ENCODE measurements at places on chromosomes 13 and 19. TPM values are rescaled to one million over a fixed set of nuclear protein-coding genes. Genes with fewer than 3 reads are reported as not detected.

- DNase-seq: no peak
- 0 out of 2 replicates have a peak, but pooled peaks cover 3% of the 10 kb centered on the region for H3K27me3 ChIP-seq
- no peak overlapping the region for H3K4me3 ChIP-seq
These were observed 22.3 kb upstream of the CSNK1A1L start for GRCh38 chr13:37127691-37128241.

DNA sequence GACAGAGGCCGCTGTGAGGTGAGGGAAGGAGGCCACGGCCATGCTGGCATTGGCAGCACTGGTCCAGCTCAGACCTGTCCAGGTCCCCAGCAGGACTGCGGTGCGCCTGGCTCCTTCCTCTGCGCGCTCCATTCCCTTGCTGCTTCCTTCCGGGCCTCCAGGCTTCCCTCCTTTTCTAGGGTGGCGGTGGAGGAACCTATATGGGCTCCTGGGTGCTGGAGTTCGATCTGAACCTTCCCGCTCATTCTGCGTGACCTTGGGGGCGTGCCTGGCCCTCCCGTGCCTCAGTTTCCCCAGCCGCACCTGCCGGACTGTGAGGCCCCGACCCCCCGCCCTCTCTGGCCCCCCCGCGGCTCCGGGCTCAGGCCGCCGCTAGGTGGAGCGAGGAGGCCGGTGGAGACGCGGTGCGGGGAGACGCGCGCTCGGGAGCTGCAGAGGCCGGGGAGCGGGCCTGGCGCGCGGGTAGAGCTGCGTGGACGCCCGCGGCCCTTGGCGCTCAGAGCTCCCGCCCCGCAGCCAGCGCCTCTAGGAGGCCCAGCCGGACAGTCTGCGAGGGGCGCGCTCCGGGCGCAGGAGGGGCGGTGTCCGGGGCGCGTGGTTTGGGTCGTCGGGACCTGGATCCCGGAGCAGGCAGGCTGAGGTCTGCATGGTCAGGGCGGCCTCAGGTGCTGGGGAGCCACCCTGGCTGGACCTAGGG is 29.9 kb downstream of the EFNA2 start:
- no peak overlapping the region for H3K27ac ChIP-seq
- H3K4me3 ChIP-seq: no peak overlapping the region
- H3K36me3 ChIP-seq: no peaks in the 10 kb centered on the region
- peaks cover 12% of the 10 kb centered on the region for H3K4me1 ChIP-seq
- DNase-seq: peak; percentile 18

DNA sequence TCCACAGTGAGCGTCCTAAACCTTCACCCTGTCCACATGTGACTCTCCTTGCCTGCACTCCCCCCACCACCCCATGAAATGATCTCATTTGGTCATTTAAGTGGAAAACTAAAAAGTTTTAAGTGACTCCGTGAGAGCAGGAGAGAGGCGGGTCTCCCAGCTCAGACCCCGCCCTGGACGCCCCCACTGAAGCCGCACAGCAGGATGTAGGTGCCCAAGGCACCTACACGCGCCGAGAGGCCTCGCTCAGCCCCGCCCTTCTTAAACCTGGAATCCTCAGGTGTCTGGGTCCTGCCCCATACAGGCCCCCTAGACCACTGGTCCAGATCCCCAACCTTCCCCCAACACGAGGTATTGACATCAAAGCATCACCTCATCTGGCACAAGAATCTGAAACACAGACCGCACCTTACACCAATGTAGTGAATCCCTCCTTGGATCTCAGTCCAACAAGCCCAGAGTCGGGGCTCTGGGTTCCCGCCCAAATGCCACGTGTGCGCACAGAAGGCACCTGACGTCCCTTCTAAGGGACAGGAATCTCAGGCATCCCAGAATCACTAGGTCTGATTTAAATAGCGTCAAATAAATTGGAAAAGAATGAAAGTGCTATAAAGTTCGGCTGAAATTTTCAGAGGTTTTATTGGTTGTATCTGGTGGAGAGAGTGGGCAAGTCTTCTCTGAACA is 3.5 kb downstream of the IGFL1 start:
- H3K36me3 ChIP-seq: no peaks in the 10 kb centered on the region
- peaks cover 53% of the 10 kb centered on the region for H3K27me3 ChIP-seq
- DNase-seq: no peak
- no peak overlapping the region for H3K27ac ChIP-seq

GRCh38 chr13:112103260-112103838 is 36.4 kb downstream of the SOX1 start:
- DNase-seq: no peak
- H3K4me1 ChIP-seq: no peaks in the 10 kb centered on the region
- 0 out of 2 replicates have a peak, but pooled peaks cover 6% of the 10 kb centered on the region for H3K27me3 ChIP-seq
- no peak overlapping the region for H3K27ac ChIP-seq
- H3K4me3 ChIP-seq: no peak overlapping the region

GRCh38 chr19:33740811-33741396 is 55.8 kb upstream of the KCTD15 start:
- no peaks in the 10 kb centered on the region for H3K36me3 ChIP-seq
- H3K4me3 ChIP-seq: no peak overlapping the region
- no peaks in the 10 kb centered on the region for H3K4me1 ChIP-seq
- no peak overlapping the region for H3K27ac ChIP-seq
- peaks cover 48% of the 10 kb centered on the region for H3K27me3 ChIP-seq
- no peak for DNase-seq

DNA sequence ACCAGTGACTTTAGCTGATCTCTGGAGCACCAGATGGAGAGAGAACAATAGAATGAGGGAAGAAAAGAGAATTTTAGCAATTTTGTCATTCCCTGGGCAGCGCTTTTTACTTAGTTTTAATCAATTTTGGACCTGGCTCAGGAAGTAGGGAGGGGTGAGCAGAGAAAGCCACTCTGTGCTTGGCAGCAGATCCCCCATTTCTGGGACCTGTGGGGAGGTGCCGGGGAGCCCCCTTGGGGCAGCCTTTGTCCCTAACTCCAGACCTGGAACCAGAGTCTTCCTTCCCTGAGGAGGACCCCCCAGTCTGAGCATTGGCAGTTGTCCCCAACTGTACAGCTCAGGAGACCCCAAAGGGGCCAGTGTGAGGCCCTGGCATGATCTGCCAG is 10.5 kb downstream of the LYL1 start:
- H3K36me3 ChIP-seq: no peaks in the 10 kb centered on the region
- no peaks in the 10 kb centered on the region for H3K27me3 ChIP-seq
- H3K4me1 ChIP-seq: peaks cover 16% of the 10 kb centered on the region

DNA sequence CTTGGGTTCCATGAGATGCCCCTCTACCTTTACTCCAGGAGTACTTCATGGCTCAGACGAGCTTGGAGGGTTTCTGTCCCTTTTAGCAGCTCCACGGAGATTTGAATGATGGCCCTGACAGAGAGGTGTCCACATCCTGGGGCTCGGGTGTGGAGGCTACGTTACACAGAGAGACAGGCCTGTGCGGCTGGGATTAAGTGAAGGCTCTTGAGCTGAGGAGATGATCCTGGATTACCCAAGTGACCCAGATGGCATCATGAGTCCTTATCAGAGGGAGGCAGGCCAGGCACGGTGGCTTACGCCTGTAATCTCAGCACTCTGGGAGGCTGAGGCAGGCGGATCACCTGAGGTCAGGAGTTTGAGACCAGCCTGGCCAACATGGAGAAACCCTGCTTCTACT is 12.4 kb downstream of the DPP9 start:
- peaks cover 55% of the 10 kb centered on the region for H3K36me3 ChIP-seq
- no peaks in the 10 kb centered on the region for H3K27me3 ChIP-seq
- H3K27ac ChIP-seq: no peak overlapping the region

DNA sequence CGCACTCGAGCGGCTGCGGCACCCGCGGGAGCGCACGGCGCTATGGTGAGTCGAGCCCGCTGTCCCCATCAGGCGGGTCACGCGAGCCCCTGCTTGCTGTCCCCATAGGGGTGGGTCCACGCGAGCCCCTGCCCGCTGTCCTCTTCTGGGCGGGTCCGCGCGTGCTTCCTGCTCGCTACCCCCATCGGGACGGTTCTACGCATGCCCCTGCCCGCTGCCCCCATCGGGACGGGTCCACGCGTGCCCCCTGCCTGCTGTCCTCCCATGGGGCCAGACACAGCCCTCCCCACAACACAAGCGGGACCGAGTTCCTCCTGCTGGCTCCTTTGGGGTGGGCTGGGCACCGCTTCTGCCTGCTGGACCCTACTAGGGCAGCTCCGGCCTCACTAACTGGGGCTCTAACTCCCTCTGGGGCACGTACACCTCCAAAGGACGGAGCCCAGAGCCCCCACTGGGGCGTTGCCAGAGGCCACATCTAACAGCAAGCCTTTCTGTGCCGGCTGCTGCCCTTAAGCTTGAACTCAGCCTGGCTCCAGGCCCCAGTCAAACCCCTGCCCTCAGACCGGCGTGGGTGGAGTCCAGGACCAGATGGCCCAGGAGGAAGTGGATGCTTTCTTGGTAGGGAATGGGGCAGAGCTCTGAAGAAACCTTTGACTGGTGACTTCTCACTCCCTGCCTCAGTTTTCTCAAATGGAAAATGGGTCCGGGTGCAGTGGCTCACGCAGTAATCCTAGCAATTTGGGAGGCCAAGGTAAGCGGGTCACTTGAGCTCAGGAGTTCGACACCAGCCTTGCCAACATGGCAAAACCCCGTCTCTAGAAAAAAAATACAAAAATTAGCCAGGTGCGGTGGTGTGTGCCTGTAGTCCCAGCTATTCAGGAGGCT is 722 bp downstream of the COLGALT1 start:
- DNase-seq: no peak
- peak overlapping the region; percentile 100 for H3K4me3 ChIP-seq
- H3K27ac ChIP-seq: peak overlapping the region; percentile 96
- H3K4me1 ChIP-seq: peaks cover 22% of the 10 kb centered on the region
- peaks cover 24% of the 10 kb centered on the region for H3K36me3 ChIP-seq
- no peaks in the 10 kb centered on the region for H3K27me3 ChIP-seq

GRCh38 chr13:59950266-59950665 is 213.5 kb downstream of the DIAPH3 start:
- no peak overlapping the region for H3K27ac ChIP-seq
- no peak for DNase-seq
- no peak overlapping the region for H3K4me3 ChIP-seq
- H3K27me3 ChIP-seq: no peaks in the 10 kb centered on the region
- H3K4me1 ChIP-seq: no peaks in the 10 kb centered on the region
- H3K36me3 ChIP-seq: no peaks in the 10 kb centered on the region

Gene ZSCAN4
- not detected for total RNA-seq

Gene IL12RB1
- total RNA-seq: not detected

Gene DKKL1
- total RNA-seq: 1.0 TPM

Gene GJA3
- 8.0 TPM for total RNA-seq

Gene IFNL1
- not detected for total RNA-seq

Gene ZNF611
- 12.2 TPM for total RNA-seq
